GM12892 (cell line): ENCODE measurements at places on chromosomes 3 and 15.

DNA sequence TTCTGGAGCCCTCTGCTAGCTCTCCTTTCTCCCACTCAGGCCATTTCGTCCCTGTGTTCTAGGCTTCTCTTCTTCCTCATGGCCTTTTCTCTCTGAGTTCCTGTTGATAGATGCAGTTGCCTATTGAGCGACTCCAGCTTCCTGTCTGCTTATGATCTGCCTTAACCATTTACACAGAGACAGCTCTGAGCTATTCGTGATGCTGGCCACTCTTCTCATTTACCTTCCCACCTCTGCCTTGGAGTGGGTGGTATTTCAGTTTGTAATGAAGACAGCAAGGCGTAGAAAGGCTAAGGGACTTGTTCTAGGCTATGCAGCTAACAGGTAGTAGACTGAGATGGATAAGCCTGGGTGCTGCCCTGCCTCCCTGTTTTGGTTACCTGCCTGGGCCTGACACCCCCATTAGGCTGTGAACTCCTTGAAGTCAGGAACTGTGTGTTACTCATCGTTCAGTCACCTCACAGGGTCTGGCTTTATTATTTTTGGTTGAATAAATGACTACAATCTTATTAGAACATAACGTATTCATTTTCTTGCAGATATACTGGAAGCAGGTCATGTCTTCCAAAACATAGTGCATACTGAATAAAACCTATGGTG lies 12.6 kb upstream of the ZBTB47 start:
- DNase-seq: no peak

DNA sequence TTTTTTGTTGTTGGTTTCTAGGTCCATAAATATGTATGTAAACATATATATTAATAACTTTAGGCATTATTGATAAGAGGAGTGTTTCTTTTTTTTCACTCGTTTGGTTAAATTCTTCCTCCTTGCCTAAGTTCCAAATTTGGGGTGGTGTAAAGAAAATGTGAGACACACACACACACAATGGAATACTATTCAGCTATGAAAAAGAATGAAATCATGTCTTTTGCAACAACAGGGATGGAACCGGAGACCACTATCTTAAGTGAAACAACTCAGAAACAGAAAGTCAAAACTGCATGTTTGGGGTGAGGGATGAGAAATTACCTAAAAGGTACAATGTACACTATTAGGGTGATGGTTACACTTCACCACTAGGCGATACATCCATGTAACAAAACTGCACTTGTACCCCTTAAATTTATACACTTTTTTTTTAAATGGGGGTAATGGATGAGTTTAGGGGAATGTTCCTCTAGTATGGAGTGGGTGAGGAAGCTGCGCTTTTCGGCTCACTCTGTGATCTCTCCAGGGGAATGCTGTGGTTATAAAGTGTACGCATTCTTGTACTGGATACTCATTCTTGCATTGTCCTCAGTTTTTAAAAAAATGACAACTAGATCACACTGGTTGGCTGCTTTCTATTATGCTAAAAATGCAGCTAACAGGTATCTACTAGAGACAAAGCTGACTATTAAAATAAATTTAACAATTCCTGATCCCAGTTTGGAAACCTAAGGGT lies 50.8 kb upstream of the PPARG start:
- DNase-seq: no peak

DNA sequence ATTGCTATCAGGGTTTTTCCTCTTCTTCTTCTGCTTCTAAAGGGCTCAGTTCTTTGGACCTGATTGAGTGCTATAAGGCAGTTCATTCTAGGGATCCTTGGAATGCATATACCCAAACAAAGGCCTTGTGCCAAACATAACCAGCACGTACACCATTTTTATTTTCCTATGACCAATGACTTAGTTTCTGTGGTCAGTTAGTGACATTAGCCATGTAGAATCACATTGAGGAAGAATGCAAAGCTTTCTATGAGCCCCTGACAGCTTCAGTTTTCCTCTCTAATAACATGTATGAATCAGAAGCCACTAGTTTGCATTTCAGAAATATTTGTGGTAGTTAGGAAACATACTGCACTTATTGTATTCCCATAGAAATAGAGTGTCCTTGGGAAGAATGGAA lies 240.0 kb downstream of the THRB start:
- DNase-seq: no peak

DNA sequence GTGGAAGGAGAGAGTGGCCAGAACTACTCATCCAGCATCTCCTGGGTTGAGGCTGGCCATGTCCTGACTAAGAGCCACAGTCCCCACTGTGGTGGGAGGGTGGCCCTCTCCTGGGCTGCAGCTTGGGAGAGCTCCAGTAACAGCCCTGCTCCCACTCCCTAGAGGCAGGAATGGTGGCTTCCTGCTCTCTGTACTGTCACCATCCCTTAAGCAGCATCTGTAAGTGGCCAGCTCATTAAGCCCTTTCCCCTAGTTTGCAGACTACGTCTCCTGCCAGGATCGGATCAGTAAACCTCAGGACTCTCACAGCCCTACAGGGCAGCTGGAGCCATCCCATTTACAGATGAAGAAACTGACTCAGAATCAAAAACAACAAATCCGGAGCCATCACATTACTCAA lies 30.5 kb downstream of the DNAJB8 start:
- DNase-seq: no peak

- no peak for DNase-seq
These were observed 16.7 kb downstream of the SMAD3 start for GRCh38 chr15:67082007-67082536.

DNA sequence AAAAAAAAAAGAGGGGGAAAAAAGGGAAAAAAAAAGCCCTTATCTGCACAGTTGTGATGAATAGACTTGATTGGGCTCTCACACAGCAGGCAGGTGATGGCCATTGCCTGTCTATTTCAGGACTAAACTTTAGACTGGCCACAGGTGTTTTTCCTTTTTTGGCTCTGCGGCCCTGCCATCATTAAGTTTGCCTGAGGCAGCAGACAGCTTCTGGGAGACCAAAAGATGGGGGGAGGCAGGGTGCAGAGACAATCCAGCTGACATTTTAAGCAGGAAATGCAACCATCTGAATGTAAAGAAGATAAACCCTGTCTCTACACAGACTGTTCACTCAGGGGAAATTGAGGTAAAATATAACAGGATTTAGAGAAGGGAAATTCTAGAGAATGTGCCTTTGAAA lies 295.0 kb upstream of the KCNH8 start:
- no peak for DNase-seq

DNA sequence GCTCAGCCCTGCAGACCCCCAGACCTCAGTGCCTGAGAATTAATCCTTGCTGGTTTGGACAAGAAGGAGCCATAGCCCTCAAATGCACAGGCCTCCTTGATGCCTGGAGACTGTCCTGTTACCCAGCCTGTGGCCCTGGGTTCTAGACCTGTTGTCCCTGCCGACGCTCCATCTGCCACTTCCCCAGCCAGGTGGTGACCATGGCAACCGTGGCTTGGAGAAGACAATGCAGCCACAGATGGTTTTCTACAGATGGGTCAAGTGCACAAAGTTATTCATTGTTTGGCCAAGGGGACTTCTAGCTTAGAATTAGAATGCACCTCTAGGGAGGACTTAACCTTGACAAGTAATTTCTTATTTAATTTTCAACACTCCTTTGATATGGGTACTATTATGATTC lies 297.1 kb downstream of the UACA start:
- DNase-seq: no peak

- DNase-seq: no peak
These were observed 27.5 kb upstream of the THRB start for GRCh38 chr3:24522146-24522579.

DNA sequence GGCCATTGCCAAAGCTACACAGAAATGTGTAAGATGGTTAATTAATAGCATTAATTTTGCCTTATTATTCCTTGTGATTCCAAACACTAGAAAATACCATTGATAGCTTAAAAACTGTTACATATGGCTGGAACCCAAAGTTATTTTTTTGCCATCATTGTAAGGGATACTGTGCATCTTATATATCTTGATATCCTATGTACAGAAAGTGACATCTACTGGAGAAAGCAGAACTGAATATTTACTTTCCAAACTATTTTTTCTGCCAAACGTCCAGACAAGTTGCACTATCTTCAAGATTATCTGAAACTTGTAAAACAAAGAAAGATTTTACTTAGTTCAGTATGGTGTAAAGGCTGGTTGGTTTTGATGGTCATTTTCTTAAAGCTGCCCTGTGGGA lies 33.3 kb upstream of the MEIS2 start:
- DNase-seq: no peak

GRCh38 chr3:26799679-26800317 lies 177.2 kb downstream of the LRRC3B start:
- no peak for DNase-seq

DNA sequence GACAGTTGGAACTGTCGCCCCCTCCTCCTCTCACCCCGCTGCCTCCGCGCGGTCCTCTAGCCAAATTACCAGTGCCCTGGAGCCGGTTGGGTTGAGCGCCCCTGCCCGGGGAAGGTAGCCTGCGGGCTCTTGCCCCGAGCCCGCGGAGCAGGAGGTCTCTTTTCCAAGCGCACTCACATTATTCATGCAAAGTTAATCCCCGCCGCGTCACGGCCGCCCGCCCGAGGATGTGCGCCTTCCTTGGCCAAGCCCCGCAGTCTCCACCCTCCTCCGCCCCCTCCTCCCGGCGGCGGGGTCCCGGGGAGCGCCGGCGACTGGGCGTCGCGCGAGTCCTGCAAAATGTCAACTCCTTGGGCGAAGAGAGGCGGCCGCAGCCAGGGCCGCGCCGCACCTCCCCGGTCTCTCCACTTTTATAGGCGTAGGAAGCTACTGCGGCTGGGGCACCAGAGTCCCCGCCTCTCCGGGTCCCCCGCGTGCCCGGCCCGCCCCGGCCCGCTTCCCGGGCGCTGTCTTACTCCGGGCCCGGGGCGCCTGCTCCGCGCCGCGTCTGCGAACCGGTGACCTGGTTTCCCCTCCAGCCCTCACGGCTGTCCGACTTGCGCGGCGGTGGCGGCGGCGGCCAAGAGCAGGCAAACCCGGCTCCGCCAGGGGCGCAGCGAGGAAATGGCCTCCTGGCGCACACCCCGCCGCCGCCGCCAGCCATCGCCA lies at the start of gene THRB:
Gene THRB, minus strand, starts transcription at position 233 of the 708 bp plus-strand sequence.
- peak; percentile 37 for DNase-seq

DNA sequence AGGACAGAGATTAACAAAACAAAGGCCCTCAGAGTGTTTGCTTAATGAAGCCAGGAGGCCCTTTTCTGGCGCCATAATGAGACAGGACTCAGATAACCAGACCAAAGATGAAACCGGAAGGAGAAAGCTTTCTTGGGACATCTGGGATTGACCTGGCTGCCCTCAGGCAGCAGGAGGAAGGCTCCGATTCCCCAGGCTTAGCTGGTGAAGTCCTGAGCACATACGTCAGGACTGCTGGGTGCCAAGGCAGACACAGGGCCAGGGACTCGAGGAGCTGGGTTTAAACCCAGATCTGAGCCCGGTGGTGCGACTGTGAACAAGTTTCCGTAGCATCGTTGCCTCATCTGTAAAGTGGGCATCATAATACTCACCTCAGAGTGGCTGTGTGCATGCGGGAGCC lies 36.7 kb upstream of the HRH1 start:
- DNase-seq: no peak

- DNase-seq: no peak
These were observed 173.5 kb downstream of the OR4M2 start for GRCh38 chr15:22253676-22254408.

DNA sequence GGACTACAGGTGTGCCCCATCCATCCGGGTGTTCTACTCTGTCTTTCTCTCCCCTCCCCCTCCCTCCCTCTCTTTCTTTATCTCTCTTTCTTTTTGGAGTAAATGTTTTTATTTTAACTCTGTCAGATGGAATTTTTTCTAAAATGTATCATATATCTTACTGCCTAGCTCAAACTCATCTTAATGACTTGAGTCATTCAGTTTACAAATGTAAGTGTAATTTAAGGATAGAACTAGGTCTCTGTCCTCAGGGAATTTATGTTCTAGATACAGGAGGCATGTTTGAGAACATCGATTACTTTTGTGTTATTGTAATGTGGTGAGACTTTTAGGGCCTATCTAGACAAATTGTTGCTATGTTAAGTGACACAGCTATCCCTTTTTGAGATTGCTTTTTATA lies 3.5 kb downstream of the TBC1D23 start:
- no peak for DNase-seq

DNA sequence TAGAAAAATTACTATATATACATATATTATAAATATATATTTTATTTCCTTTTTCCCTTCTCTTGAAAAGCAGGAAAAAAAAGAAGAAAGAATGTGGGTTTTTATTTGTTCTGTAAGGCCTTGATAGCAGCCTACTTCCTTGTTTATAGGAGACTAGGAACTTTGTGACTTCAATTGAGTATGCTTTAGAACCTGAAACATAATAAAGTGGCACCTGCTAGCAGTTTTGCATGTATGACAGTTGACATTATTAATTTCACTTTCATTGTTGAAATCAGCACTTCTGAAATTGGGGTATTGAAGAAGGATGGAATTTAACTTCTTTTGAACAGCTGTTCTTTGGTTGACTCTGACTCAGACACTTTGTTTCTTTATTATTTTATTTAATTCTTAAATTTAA lies 56.9 kb downstream of the GLCE start:
- DNase-seq: no peak

GRCh38 chr3:133448478-133449122 lies 48.7 kb downstream of the BFSP2 start:
- peak; percentile 51 for DNase-seq

DNA sequence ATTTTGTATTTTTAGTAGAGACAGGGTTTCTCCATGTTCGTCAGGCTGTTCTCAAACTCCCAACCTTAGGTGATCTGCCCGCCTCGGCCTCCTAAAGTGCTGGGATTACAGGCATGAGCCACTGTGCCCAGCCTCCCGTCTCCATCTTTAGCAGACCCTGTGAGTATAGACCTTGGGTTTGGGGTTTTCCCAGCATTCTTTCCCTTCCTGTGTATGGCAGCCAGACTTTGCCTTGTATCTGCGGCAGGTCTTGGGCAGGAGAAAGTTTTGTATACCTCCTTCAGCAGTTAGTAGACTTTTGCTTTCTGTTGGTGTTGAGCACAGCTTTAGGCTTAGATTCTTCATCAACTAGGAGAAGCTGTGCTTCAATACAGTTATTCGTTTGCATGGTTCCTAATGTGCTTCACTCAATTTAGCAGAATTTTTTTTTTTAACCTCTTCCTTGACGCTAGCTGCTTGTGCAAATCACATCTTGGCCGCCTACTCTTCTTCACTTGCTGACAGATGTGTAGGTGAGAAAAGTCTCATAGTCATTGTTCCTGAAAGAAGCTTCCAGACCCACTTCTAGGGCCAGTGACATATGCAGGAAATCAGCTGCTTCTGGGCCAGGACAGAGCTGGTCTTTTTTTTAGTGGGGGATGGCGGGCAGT lies 38.4 kb downstream of the MAP2K1 start:
- DNase-seq: no peak

DNA sequence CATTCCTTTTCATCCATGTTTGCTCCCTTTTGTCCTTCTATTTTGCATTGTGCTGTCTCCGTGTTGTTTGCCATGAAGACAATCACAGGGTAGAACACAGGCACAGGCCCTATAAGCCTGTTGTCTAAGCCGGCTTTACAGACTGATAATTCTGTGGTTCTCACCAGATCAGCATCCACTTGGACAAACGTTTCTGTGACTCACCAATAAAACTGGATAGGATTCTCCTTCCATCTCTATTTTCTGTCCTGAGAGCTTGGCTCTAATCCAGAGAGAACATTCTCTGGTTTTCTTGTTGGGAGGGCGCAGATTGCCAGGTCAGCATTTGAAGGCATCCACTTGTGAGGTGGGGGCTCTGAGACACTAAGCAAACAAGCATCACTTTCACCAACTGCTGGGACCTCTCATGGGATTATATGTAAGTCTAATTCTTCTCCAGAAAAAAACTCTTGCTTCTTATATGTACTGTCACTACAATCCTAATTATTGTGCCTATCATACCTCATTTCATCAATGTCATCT lies 101.6 kb downstream of the ERC2 start:
- no peak for DNase-seq

- no peak for DNase-seq
These were observed 374.8 kb upstream of the SLCO3A1 start for GRCh38 chr15:91478717-91479191.
